ENCODE measurements at places on chromosomes 7 and 10.

- no peak for DNase-seq
Measured at GRCh38 chr7:130887957-130888371, 154.0 kb upstream of the KLF14 start.

DNA sequence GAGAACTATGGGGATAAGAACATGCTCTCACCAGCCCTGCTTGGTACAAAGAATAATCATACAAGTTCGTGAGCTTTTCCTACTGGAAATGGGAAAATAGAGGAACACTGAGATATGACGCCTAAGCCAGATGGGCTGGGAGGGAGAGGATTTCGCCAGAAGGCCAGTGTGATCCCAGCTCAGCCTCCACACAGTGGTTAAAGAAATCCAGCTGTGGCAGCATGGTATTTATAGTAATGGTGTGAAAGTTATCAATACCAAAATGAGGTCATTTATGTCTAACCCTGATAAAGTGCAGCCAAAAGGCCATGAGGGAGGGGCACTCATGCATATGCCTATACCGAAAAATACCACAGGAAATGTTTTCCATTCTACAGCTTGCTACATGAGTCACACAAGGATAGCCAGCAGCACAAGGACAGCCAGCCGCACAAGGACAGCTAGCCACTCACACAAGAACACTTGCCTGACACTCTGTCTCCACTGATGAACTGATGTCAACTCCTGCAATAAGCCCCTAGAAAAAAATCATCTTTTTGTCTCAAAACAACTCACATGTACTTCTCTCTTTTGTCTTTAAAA is 49.4 kb downstream of the FRMPD2 start:
- DNase-seq: no peak

GRCh38 chr10:26222563-26222962 is 6.0 kb downstream of the GAD2 start:
- no peak for DNase-seq

GRCh38 chr10:119478111-119478802 is 64.3 kb downstream of the RGS10 start:
- DNase-seq: no peak

- no peak for DNase-seq
Measured at GRCh38 chr10:84966708-84967441, 638.5 kb downstream of the CCSER2 start.

- DNase-seq: no peak
Measured at GRCh38 chr10:76640806-76641205, 996.8 kb downstream of the KCNMA1 start.
